GM12864 (cell line): ENCODE measurements at places on chromosomes 6 and 20.

GRCh38 chr6:142725024-142725770 is 219.8 kb downstream of the HIVEP2 start:
- DNase-seq: no peak

DNA sequence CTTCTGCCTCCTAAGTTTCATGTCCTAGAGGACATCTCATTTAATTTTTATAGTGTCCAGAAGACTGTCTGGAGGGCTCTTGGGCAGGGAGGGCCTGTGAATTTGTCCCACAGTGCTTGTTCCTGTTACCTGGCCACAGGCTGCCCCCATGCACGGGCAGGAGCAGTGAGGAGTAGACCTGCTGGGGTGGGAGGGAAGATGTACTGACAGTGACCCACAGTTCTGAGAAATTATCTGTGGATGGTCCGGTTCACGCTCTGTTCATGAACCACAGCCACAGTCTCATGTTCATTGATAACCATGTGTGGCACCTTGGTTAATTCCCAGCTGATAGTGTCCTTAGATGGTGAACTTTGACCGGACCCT is 18.8 kb upstream of the ZNF831 start:
- no peak for DNase-seq

- DNase-seq: no peak
These were observed 150.8 kb upstream of the FLRT3 start for GRCh38 chr20:14488212-14488611.

DNA sequence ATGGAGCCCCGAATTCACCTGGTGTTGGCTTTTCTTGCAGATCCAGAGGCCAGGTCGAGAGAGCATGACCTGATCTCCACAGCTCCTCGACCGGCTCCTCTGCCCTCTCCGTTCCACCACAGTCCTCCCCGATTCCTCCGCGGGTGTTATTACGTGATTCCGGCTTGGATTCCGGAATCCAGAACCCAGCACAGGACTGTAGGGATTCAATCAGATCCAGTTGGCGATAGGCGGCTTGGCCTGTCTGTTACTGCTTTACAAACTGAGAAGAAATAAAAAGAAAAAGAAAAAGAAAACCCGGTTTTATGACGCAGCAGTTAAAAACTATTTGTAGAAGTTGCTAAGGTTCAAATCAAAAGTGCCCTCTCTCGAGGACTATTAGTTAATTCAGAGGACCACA is 222.7 kb downstream of the EYA2 start:
- no peak for DNase-seq

GRCh38 chr6:39496915-39497314 is 174.4 kb upstream of the KCNK16 start:
- no peak for DNase-seq

DNA sequence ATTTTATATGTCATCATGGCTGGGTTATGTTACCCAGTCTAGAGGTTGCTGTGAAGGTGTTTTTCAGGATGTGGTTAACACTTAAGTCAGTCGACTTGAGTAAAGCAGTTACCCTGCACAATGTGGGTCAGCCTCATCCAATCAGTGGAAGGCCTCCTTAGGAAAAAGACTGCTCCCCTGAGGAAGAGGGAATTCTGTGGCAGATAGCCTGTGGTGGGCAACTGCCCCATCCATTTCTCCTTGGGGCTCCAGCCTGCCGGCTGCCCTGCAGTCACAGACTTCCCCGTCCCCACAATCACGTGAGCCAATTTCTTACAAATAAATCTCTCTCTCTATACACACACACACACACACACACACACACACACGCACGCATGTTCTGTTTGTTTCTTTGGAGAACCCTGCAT is 34.5 kb upstream of the MPC1 start:
- no peak for DNase-seq

DNA sequence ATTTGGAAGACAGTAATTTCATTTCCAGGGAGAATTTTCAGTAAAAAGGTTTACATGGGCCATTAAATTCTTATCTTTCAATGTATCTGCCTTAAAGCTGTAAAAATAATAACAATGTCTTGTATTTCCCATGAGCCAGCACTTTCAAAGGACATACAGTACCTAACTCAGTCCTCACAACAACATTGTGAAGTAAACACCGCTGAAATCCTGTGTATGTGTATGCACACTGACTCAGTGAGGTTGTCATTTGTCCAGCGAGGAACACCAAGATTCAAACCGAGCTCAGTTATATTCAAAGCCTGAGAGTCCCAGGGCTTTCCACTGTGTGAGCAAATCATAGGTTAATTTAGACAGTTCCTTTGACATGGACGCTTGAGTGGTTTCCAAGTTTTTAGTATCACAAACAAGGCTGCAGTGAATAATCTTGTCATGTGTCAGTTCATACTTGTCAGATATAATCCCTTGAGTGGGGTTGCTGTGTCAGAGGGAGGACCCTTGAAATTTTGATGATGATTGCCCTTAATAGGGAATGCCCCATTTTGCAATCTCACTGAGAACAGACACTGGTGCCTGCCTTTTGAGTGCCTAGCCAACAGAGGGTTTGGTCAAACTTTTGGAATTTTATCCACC is 50.0 kb upstream of the SLC22A23 start:
- no peak for DNase-seq
